ENCODE measurements at places on chromosomes 13 and 19.

DNA sequence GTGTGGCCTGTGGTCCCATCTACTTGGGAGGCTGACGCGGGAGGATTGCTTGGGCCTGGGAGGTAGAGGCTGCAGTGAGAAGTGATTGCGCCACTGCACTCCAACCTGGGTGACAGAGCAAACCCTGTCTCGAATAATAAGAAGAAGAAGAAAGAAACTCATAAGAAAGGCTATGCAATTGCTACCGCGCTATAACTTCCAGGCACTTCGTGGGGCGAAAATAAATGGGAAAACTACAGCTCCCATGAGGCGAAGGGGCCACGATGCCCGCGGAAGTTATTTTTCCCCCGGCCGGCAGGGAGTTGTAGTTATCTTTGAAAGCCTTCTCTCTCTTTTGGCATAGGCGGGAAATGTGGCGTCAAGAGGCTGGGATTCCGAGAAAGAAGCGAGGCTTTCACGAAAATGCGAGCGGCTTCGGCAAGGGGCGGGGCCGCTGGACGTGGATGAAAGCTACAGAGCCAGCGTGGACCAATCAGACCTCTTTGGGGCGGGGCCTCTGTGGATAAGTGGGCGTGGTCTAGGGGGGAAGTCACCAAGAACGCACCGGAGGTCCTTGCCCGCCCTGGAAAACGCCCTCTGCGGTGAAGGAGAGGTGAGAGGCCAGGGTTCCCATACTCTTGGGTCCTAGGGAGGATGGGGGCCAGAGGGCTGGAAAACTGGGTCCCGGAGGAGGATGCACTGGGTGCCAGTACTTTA lies at the start of gene NUCB1:
TSS of gene NUCB1 (plus strand) at position 532 of the 696 bp plus-strand sequence. CDS start 485 bp downstream, outside the sequence.
- peak; percentile 97 for DNase-seq

DNA sequence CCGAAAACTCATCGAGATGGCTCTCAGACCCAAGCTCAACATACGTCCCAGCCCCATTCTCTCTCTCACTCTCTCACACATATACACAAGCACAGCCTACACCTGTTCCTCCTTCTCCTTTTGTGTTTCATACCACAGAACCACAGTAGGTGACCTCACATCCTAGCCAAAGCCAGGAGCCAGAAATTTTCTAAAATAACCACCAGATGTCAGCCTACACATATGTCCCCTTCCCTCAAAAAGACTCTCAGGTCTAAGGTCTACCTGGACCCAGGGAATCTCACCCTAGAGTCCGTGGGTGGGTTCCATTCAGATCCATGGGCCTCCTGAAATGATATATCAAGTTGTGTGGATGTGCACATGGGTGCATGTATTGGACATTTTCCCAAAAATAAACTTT lies 104.2 kb upstream of the IPO5 start:
- no peak for DNase-seq

- DNase-seq, result no peak
Observed at GRCh38 chr13:68627379-68627778, 1397.2 kb upstream of the PCDH9 start.

DNA sequence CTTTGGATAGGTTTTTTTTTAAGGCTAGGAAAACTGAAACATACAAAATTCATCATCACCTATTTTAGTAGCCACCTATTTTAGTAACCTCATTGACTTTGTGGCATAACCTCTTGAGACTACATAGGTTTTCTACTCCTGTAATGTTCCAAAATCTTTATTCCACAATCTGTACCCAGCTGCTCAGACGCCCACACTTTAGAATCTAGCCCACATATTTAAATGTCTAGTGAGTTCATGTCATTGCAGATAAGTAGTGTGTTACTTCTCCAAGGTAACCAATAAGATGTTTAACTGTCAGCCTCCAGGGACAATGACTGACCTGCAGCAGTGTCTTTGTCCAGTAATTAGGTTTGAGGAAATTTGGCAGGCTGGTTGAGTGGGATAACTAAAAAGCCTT lies 330.2 kb downstream of the MZT1 start:
- DNase-seq, result no peak

DNA sequence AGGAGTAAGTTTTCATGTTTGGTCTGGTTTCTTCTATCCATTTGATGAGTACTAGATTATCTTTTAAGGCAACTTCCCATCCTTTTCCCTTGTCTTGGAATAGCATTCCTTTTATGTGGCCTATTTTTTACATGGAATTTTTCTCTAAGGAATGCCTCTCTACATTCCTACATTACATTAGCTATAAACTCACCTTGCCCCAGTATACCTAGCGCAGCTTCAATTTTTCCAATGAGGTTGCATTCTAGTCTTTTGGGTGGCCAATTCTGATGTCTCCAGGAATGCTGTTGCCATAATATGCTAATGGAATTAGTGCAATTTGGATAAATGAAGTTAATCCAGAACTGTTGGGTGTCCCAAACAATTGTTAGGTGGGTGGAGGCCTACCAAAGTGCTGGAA lies 33.8 kb downstream of the KBTBD6 start:
- no peak for DNase-seq

DNA sequence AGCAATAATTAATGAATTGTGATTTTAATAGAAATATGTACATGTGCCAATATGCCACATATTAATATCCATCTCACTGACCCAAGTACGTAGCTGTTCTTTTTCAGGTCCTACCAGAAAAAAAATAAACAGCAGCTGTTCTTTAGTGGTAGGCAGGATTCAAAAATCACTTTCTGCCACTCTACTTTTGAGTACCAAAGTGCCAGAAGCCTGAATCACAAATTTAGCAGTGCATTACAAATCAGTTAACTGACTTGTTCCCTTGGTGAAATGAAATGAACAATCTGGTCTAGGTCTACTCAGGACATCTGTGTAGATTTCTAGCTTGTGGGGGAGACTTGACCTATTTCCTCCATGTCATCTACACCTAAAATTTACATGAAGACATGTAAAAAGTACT lies 775.5 kb upstream of the GPC6 start:
- DNase-seq, result no peak

- DNase-seq, result no peak
Observed at GRCh38 chr13:109999659-110000533, 213.5 kb upstream of the IRS2 start.

GRCh38 chr13:67860315-67860714 lies 630.2 kb upstream of the PCDH9 start:
- no peak for DNase-seq

GRCh38 chr13:29527511-29527910 lies 68.0 kb downstream of the SLC7A1 start:
- no peak for DNase-seq

DNA sequence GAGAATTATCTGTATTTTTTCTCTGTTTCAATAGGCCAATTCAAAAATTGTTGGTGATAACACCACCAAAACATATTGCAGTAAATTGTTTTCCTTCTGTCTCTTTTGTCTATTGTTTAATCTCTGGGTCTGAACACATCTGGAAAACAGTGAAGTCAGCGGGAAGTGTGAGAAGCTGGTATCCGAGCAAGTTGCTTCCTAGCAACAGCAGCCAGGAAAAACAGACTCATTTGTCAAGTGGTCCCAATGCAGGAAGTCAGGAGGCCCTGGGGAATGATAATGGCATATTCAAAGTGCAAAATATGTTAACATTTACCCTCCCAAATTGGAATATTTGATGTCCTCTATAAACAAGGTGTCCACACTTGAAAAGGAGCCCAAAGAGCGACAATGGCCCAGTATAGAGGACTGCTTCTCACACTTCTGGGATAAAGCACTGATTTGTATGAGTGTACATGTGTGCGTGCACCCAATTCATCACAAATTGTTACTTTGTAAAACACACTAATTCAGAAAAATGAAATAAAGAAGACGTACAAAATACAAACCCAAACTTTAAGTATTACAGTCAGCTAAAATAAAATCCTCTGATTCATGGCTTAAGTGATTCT lies 515.0 kb downstream of the TBC1D4 start:
- DNase-seq, result no peak

DNA sequence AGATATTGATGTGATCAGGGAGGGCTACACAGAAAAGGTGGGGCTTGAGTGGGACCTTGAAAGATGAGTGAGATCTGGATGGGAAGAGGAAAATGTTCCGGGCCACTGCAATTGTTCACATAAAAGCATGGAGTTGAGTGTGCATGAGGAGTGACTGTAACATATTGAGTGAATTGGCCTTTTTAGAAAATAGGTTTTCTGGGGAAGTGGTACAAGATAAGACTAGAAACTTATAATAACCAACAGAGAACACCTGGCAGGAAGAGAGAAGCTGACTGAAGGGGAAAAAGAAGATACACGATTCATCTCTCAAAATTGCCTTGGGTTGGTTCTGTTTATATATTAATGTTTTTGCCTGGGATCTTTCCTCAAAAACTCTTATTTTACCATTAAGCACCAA lies 32.2 kb downstream of the SLC10A2 start:
- no peak for DNase-seq

DNA sequence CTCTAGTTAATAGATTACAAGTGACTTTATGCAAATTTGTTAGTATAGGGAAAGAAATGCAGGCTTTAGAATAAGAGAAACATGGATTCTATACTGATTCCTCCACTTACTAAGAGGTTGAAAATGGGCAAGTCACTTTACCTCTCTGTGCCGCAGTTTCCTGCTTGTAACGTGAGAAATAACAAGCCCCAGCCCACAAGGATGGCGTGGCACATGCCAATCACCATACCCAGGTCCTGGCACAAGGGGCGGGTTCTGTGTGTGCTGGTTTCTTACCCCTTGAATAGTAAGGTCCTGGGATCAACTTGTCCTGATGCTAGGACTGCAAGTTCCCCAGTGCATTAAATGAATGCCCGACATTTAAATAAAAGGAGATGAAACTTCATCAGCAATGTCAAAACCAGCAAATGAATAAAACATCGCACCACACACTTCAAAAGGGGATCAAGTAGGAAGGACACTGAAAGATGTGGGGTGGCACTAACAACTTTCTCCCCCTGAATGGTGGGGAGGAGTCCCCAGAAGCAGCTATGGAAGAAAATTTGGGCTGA lies 7.9 kb upstream of the SIGLEC9 start:
- no peak for DNase-seq

DNA sequence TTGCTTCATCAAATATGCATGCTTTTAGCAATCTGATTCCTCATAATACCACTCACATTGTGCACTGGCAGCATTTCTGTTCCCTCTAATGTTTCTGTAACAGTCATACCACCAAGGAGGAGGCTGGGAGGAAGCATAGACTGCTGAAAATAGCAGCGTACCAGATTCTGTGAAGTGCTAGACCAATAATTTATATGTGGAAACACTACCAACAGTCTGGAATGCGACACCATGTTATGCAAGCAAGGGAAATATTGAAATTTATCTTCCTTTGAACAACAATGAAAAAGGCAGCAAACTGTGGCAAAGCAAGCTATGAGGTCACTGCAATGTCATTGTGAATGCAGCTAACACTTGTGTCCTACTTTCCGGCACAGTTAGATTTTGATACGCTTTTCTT lies 1388.0 kb downstream of the EFNB2 start:
- no peak for DNase-seq

DNA sequence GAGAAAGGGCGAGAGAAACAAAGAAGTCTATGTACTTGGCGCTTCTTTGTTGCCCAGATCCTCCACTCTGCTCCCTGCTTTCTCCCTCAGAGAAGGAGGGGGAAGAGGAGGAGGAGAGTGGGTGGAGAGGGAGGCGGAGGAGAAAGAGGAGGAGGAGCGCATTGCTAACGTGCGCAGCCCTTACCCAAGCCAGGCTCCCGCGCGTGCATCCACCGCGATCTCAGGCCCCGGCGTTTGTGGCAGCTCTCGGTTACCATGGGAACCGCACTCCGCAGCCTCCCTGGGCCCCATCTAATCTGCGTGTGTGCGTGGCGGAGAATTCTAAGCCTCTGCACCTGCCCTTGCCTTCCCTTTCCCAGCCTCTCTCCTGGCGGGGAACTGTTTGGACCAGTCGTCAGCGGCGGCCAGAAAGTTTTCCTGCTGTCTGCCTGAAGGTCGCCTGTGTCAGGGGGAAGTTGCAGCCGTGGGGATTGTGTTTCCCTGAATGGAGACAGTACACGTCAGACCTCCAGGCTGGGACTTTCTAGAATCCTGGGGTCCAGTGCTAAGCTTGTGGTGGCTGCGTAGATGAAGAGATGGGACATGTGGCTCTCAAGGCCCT lies at the start of gene ERICH6B:
TSS of gene ERICH6B (minus strand) at position 239 of the 601 bp plus-strand sequence. CDS start 18,734 bp downstream, outside the sequence.
- DNase-seq, result no peak

- no peak for DNase-seq
Observed at GRCh38 chr19:58570770-58571574, 2.2 kb downstream of the MZF1 start.

DNA sequence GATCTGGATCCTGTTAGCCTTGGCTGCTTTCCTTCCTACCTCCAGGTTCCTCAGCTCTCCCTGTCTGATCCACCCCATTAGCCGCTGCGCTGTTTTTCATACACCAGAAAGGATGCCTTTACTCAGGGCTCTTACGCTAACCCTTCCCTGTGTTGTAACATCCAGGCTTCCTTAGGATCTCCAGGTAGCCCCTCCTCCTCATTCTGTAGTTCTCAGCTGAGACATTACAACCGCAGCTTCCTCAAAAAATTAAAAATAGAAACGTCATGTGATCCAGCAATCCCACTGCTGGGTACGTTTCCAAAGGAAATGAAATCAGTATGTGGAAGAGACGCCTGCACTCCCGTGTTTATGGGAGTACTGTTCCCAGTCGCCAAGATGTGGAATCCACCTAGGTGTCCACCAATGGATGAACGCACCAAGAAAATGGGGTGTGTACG lies 18.4 kb upstream of the MYADM start:
- no peak for DNase-seq

- DNase-seq, result no peak
Observed at GRCh38 chr13:42083138-42083770, 34.8 kb downstream of the DGKH start.

GRCh38 chr13:99723878-99724277 lies 222.6 kb downstream of the TM9SF2 start:
- DNase-seq, result no peak

DNA sequence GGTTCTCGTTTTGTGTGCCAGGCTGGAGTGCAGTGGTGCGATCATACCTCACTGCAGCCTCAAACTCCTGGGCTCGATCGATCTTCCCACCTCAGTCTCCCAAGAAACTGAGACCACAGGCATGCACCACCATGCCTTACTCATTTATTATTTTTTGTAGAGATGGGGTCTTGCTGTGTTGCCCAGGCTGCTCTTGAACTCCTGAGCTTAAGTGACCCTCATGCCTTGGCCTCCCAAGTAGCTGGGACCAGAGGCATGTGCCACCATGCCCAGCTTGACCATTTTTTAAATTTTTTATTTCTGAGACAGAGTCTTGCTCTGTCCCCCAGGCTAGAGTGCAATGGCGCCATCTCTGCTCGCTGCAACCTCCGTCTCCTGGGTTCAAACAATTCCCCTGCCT lies 10.2 kb upstream of the GNA11 start:
- no peak for DNase-seq

- no peak for DNase-seq
Observed at GRCh38 chr19:30649934-30650614, 277.9 kb downstream of the ZNF536 start.

GRCh38 chr13:84525865-84526264 lies 643.6 kb upstream of the SLITRK1 start:
- no peak for DNase-seq

- DNase-seq, result no peak
Observed at GRCh38 chr19:12668932-12669269, 2.3 kb downstream of the WDR83 start.

GRCh38 chr13:65188721-65189120 lies 2041.4 kb downstream of the PCDH9 start:
- no peak for DNase-seq

- no peak for DNase-seq
Observed at GRCh38 chr19:4374498-4375163, 25.7 kb downstream of the SH3GL1 start.

GRCh38 chr13:35966024-35966423 lies 165.2 kb downstream of the DCLK1 start:
- no peak for DNase-seq

- no peak for DNase-seq
Observed at GRCh38 chr13:29771247-29771646, 79.2 kb downstream of the UBL3 start.

Data from activated CD8-positive, alpha-beta memory T cell treated with anti-CD3 and anti-CD28 coated beads for 48 hours (primary cell).